ENCODE measurements at places on chromosomes 2 and 18.
A peak's percentile ranks its signal among the peaks of the same experiment; 100 is the strongest.

- DNase-seq: no peak
These were observed 24.5 kb upstream of the INPP4A start for GRCh38 chr2:98419977-98420725.

GRCh38 chr2:10278029-10278762 is 24.5 kb upstream of the HPCAL1 start:
- DNase-seq: peak; percentile 87

GRCh38 chr2:53536583-53537361 is 230.8 kb upstream of the CHAC2 start:
- no peak for DNase-seq

GRCh38 chr18:63905361-63905760 is 2.4 kb upstream of the SERPINB10 start:
- no peak for DNase-seq

- DNase-seq: peak; percentile 18
These were observed 80.6 kb downstream of the GFPT1 start for GRCh38 chr2:69306393-69306821.

DNA sequence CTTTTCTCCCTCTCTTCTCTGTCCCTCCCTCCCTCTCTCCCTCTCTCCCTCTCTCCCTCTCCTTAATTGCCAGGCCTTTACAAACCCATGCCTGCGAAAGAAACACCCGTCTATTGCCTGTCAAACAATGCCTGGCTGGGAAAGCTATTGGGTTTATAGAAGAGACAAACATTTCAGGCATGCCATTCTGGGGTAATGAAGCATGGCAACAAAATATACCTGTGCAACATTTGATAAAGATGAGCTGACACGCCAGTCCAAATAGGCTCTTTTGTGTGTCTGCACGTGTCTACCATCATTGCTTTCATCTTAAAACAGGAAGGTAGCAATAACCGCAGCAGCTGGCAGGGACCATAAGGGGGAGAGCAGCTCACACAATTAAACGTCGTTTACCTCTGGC is 282.1 kb downstream of the ZNF516 start:
- DNase-seq: no peak

- DNase-seq: peak; percentile 92
These were observed 48.5 kb downstream of the SOCS6 start for GRCh38 chr18:70337139-70337972.

- no peak for DNase-seq
These were observed 20.8 kb upstream of the GCG start for GRCh38 chr2:162172802-162173370.

- no peak for DNase-seq
These were observed 118.4 kb downstream of the BCL2L11 start for GRCh38 chr2:111239107-111239506.

DNA sequence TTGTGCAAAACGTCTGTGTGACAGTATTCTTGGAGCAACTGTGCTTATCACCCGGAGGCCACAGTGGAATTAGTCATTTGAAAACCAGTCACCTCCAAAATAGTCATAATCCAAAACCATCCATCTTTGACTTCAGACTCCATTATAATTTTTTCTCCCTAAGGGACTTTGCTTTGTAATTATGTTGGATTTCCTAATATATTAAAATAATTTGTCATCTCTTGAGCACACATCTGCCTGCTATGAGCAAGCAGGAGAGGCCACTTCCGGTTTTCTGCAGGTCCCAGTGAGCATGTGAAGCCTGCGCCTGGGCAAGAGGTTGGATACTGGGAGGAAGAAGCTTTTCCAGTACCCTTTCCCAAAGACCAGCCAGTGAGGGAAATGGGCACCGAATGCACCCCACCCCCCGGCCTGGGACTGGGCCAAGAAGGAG is 57.7 kb downstream of the ODC1 start:
- DNase-seq: peak; percentile 65

GRCh38 chr18:23101861-23102432 is 33.3 kb upstream of the CABLES1 start:
- no peak for DNase-seq

GRCh38 chr2:204486805-204487204 is 58.5 kb upstream of the PARD3B start:
- DNase-seq: peak; percentile 80

- DNase-seq: no peak
These were observed 40.8 kb downstream of the PDIA6 start for GRCh38 chr2:10771786-10772185.
